Activated CD8-positive, alpha-beta memory T cell treated with anti-CD3 and anti-CD28 coated beads for 1 hour (primary cell): ENCODE measurements at places on chromosomes 1 and 21.

- DNase-seq = no peak
Measured at GRCh38 chr1:108712606-108713150, at the start of gene FNDC7. Gene FNDC7 (plus strand): TSS chr1:108712908. CDS start chr1:108712934, 26 bp downstream.

- no peak for DNase-seq
Measured at GRCh38 chr1:159854116-159854692, 8.3 kb downstream of the VSIG8 start.

DNA sequence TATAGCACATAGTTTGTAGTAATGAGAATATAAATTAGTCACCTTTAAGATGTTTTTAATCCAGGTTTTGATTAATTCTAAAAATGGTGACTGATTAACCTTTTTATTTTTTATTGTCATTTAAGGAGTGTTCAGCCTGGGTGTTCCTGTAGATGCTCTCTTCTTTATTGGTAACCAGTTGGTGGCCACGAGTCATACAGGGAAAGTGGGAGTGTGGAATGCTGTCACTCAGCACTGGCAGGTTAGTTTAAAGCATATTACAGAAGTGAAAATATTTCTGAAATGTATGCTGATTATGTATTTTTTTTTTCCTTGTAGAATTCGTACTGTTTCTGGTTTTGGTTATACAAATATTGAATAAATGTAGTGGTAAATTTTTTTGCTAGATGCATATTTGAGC lies 28.1 kb downstream of the KCTD3 start:
- no peak for DNase-seq

DNA sequence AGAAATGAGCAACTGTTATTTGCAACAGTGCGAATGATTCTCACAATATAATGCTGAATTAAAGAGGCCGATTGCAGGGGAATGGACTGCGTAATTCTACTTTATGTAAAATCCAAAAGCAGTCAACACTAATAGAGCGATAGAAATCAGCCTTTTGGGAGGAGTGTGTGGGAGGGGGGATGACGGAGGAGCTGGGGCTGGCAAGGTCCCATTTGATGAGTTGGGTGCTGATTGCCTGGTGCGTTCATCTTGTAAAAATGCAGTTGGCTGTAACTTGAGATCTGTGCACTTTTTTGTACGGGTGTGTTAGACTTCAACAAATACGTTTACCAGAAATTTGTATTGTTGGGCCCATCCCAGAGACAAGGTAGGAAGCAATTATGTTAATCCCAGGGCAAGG lies 20.7 kb downstream of the TNFRSF8 start:
- DNase-seq = no peak

DNA sequence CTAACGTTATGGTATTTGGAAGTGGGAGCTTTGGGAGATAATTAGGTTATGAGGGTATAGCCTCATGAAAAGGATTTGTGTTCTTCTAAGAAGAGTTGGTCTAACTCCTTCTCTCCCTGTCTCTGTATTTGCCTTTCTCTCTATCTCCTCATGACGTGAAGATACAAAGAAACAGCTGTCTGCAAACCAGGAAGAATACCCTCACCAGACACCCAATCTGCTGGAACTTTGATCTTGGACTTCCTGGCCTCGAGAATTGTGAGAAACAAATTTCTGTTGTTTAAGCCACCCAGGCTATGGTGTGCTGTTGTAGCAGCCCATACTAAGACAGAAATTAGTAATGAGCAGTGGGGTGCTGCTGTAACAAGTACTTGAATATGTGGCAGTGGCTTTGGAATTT lies 16.1 kb downstream of the C1orf141 start:
- DNase-seq = no peak

GRCh38 chr21:16742131-16742641 lies 770.7 kb upstream of the CXADR start:
- no peak for DNase-seq

GRCh38 chr1:84390226-84390625 lies 8.1 kb upstream of the DNASE2B start:
- no peak for DNase-seq

GRCh38 chr1:237888143-237888542 lies 2.6 kb downstream of the ZP4 start:
- no peak for DNase-seq

DNA sequence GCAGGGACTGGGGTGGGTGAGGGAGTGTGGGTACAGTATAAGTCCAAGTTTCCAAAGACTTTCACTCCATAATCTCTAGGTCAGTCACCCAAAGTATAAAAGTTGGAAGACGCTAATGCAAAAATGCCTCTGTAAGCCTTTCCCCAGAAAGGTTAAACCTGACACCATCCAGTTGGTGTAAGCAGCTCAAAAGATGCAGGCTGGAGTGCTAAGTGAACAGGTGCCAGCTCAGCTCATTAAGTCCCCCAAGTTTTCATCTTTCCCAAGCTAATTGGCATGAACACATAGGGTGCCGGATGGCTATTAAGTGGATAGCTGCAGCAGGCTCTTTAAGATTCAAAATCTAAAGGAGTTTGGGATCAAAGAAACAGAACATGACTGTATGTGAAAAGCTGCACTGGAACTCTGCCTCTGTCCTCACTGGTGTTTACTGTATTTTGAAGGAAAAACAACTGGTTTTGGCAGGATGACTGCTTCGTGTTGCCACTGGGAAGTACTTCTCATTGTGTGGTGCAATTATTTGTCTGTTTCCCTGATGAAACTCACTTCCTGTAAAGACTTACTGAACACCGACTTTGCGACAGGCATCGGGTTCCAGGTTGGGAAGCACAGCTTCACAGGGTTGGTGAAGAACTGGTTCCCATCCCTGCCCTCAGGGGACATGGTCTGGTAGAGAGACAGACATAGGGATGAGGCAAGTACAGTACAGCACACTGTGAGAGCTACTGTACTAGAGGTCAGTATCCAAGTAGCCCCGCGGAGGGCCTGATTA lies 152.7 kb downstream of the DAB1 start:
- no peak for DNase-seq

DNA sequence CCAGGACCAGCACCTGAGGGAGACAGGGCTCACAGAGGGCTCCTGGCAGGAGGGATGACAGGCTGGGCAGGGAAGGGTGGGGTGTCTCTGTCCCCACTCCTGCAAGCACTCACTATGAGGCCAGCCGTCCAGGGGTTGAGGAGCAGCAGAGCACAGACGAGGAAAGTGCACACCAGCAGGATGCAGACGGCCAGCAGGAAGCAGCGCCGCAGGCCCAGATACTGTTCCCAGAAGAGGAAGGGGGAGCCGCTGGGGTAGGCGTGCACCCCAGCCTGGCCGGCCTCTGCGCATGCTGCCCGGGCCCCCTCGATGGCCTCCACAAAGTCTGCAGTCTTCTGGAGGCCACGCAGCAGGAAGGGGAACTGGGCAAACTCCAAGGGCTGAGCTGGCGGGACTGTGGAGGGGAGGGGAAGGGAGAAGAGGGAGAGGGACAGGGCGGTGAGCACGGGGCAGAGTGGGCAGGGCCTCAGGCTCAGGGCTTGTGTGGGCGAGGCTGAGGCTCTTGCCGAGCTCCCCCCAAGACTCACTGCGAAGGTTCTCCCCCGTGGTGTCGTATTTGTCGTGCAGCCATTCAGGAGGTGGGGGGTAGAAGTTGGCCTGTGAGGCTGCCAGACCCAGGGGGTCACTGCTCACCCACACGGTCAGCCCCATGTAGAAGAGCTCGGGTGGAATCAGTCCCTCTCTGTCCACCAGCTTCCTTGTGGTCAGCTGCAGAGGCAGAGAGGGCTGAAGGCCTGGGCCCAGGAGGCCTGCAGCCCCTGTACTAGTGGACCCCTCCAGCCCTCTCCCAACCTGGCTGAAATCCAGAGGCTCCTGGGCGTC lies 16.5 kb downstream of the PTCH2 start:
- DNase-seq = no peak
